ENCODE measurements at places on chromosomes 13 and 19. TPM values are rescaled to one million over a fixed set of nuclear protein-coding genes. Genes with fewer than 3 reads are reported as not detected.

GRCh38 chr13:73720216-73720840, 413.9 kb downstream of the KLF12 start:
- no peak for DNase-seq
- no peak overlapping the region for H3K4me3 ChIP-seq
- H3K27me3 ChIP-seq: no peaks in the 10 kb centered on the region
- H3K36me3 ChIP-seq: peaks cover 5% of the 10 kb centered on the region

DNA sequence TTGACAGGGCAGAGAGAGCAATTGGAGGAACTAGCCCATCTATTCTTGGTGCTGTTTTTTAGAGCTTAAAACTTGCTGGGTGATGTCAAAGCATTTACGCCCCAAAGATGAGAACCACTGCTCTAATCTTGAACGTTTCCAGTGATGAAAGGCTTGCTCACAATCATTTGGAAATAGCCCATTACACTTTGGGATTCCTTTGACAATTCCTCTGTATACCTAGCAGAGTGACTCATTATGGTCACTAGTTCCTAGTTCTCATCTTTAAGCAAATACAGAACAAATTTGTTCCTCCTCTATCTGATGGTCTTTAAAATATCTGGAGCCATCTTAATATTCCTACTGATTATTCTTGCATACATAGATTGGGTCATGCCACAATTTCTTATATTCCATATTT, 112.3 kb downstream of the GPC6 start:
- DNase-seq: no peak
- H3K4me3 ChIP-seq: no peak overlapping the region
- no peaks in the 10 kb centered on the region for H3K27me3 ChIP-seq
- H3K4me1 ChIP-seq: peaks cover 2% of the 10 kb centered on the region

- no peaks in the 10 kb centered on the region for H3K4me1 ChIP-seq
- no peak for DNase-seq
- H3K36me3 ChIP-seq: no peaks in the 10 kb centered on the region
- H3K27ac ChIP-seq: no peak overlapping the region
- H3K4me3 ChIP-seq: no peak overlapping the region
These were observed 2.2 kb downstream of the FCER2 start for GRCh38 chr19:7699417-7700401.

The PRKACA gene
- total RNA-seq: 115 TPM

DNA sequence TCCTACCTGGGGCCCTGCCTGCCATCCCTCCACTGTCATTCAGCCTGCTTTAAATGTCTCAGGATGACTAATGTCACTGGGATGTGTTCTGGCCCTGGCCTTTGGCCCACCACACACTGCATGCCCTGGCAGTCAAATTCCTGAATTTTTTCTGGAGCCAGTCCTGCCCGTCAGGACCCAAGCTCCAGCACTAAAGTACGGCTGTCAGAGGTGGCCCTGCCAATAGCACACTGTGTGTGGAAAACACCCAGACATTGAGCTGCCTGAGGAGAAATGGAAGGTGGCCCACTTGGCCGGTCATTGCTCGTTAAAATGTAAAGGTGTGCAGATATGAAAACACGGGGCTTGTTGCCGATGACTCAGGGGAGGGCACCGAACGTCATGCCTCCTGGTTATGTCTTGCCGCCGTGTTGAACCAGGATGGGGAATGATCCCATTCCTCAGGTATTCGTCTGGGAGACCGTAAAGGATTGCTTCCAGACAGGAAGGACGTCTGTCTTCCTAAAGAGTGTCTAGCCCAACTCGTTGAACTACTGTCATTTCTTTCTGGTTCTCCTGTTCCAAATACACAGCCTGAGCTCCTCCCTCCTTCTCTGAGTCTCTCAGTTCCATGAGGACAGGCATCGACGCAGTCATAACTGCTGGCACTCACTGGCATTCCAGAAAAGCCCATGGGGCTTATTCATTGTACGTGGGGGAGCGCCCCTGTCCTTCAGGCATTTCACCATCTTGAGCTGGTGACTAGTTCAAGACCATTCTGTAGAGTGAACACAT, 40.6 kb downstream of the COL4A2 start:
- peak overlapping the region; percentile 95 for H3K27ac ChIP-seq
- no peaks in the 10 kb centered on the region for H3K27me3 ChIP-seq
- peak overlapping the region; percentile 43 for H3K4me3 ChIP-seq
- H3K4me1 ChIP-seq: peaks cover 80% of the 10 kb centered on the region
- peaks cover 31% of the 10 kb centered on the region for H3K36me3 ChIP-seq
- DNase-seq: no peak

The ZNF878 gene
- 0.38 TPM for total RNA-seq

DNA sequence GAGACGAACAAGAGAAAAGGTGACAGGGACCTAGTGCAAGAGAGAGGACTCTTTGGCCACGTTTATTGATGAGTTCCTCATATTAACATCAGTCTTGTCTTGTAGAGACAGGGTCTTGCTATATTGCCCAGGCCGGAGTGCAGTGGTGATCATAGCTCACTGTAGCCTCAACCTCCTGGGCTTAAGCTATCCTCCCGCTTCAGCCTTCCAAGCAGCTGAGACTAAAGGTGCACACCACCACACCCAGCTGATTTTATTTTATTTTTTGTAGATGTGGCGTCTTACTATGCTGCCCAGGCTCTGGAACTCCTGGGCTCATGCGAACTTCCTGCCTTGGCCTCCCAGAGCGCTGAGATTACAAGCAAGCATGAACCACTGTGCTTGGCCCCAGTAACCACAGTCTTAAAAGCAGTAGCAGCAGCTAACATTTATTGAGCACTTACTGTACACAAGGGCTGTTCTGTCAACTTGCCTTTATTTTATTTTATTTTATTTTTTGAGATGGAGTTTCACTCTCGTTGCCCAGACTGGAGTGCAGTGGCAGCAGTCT, 1.1 kb upstream of the SH2D3A start:
- peaks cover 21% of the 10 kb centered on the region for H3K4me1 ChIP-seq
- H3K4me3 ChIP-seq: no peak overlapping the region
- no peaks in the 10 kb centered on the region for H3K36me3 ChIP-seq
- no peak overlapping the region for H3K27ac ChIP-seq

The ZNF534 gene
- total RNA-seq: not detected

The THAP8 gene
- 7.3 TPM for total RNA-seq

Data from osteocyte (in vitro differentiated cells).